Placental pericyte (primary cell): ENCODE measurements at places on chromosomes 5 and 9. TPM values are rescaled to one million over a fixed set of nuclear protein-coding genes. Genes with fewer than 3 reads are reported as not detected.

The FSD1L gene
- total RNA-seq = 4.8 and 9.7 TPM in 2 replicates

The MBLAC2 gene
- 3.9 and 5.2 TPM in 2 replicates for total RNA-seq

The P4HA2 gene
- total RNA-seq = 168 and 206 TPM in 2 replicates

The RAI14 gene
- total RNA-seq = 295 and 337 TPM in 2 replicates
